Stimulated activated CD4-positive, alpha-beta T cell treated with anti-CD3 and anti-CD28 coated beads, Interleukin-4, amount 100 ng/mL, for 1 hour (primary cell): ENCODE measurements at places on chromosomes 16 and 17.
A peak's percentile ranks its signal among the peaks of the same experiment; 100 is the strongest.

- no peak for DNase-seq
Observed at GRCh38 chr17:30559656-30560055, 82.4 kb downstream of the GOSR1 start.

- DNase-seq = no peak
Observed at GRCh38 chr16:1162701-1163566, 10.0 kb downstream of the CACNA1H start.

- DNase-seq = peak; percentile 92
Observed at GRCh38 chr17:45197555-45198334, 23.9 kb upstream of the FMNL1 start.

DNA sequence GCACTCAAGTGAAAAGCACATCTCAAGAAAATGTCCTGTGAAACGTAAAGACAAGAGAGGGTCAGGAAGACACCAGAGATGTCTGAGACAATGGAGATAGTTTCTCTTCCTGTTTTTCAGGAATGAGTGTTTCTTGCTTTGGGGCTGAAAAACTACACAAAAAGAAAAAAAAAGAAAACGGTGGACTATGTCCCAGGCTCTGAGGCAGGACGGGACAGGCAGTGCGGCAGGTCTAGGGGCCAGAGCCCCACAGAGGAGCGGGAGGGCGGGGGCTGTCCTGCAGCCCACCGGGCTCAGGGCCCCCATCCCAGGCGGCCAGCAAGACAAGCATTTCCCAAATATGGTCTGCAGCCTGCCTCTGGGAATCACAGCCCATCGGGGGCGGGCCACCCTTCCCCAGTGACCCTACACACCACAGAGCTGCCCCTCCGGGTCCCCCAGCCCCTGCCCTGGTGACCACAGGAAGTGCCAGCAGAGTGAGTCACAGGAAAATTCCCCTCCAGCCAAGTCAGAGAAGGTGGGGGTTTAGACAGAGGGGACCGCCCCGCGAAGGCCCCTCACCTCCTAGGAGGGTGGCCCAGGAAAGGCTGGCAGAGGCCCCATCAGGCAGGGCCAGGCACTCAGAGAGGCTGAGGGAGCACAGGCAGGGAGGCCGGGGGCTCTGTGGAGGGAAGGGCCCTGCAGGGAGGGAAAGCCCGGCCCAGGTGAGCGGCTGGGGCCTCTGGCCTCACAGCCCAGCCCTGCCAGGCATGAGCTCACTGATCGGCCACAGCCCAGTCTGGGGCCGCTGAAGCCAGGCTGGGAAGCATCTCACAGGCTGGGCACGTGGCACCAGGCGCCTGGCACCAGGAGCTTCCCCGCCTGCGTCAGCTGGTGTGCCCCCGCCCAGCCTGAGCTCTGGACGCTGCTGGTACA is 6.3 kb downstream of the BCAR1 start:
- DNase-seq = no peak

- DNase-seq = no peak
Observed at GRCh38 chr17:72754513-72754912, 338.0 kb downstream of the SLC39A11 start.

- no peak for DNase-seq
Observed at GRCh38 chr16:47660540-47660939, 199.4 kb downstream of the PHKB start.

GRCh38 chr16:58125781-58126335 is 3.3 kb downstream of the CFAP20 start:
- DNase-seq = no peak

GRCh38 chr17:61402073-61402541 is 2.5 kb downstream of the TBX2 start:
- no peak for DNase-seq

DNA sequence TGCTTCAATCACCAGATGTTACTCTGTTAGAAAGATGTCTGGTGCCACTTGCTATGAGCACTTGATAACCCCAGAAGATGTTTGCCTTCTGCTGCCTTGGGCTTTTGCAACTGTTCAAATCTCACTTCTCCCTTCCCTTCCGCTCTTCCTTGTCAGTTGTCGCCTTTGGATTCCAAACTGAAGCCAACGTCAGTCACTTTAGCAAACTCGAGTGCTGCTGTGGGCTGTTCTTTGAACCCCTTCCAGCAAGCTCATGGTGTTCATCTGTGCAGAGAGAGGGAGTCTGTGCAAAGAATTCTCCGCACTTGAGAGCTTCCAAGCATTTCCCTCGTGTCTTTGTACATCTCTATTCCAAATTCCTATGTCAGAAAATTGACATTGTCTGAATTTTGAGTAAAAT is 879.4 kb downstream of the CDH11 start:
- DNase-seq = no peak

GRCh38 chr16:71792176-71792575 is 16.5 kb downstream of the AP1G1 start:
- no peak for DNase-seq

- no peak for DNase-seq
Observed at GRCh38 chr16:4736546-4736945, 2.2 kb downstream of the DNAAF8 start.

GRCh38 chr17:68603656-68604055 is 2.5 kb upstream of the FAM20A start:
- DNase-seq = no peak

- DNase-seq = no peak
Observed at GRCh38 chr16:83685615-83686165, 122.1 kb upstream of the HSBP1 start.

DNA sequence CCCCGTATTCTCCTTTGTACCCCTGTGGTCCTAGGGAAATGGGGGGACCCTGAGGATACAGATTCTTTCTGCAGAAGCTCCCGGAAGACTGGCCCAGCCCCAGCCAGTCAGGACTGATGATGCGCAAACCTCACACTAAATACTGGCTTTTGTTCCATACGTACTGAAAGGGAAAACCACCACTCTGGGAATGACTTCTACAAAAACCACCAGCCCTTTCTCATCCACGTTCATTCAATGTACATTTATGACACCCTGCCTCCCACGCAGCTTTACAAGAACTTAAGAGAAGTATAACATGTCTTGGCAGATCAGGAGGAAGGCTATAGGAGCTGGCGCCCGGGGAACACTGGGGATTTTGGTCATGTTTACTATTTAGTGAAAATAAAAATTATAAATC is 70.6 kb downstream of the MARCHF10 start:
- DNase-seq = no peak

DNA sequence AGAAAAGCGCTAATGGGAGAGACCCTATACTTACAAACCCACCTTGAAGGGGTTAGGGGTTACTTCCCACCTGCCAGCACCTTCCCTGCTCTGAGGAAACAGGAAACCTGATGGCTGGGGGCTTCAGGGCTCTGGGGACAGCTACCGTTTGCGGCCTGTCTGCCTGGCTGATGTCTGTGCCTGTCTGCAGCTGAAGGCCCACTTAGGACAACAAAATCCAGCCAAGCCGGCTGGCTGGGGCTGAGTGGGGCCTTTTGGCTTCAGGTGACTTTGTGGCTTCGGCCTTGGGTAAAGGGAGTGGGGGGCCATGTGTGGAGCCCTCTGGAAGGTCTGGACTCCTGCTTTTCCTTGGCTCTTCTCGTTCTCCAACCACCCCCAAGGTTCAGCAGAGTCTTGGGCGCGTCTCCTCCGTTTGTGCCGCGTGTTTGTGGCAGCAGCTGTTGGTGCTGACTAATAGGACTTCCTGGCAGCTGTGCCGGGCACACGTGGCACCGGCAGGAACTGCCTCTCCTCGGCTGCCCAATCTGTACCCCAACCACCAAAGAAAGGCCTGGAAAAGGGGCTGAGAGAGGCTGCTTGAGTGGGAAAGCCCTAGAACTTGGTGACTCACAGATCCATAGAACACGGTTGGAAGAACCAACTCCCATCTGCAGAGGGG is 186.7 kb downstream of the MSI2 start:
- DNase-seq = peak; percentile 67

- DNase-seq = peak; percentile 85
Observed at GRCh38 chr17:14302431-14303099, 1.7 kb downstream of the HS3ST3B1 start.

- DNase-seq = no peak
Observed at GRCh38 chr16:12500771-12501170, 302.9 kb downstream of the CPPED1 start.

GRCh38 chr16:49809062-49809461 is 46.9 kb downstream of the ZNF423 start:
- DNase-seq = no peak

GRCh38 chr17:44360826-44361225 is 2.8 kb downstream of the FAM171A2 start:
- no peak for DNase-seq

- peak; percentile 50 for DNase-seq
Observed at GRCh38 chr17:4796552-4796920, 572 bp downstream of the PSMB6 start.

DNA sequence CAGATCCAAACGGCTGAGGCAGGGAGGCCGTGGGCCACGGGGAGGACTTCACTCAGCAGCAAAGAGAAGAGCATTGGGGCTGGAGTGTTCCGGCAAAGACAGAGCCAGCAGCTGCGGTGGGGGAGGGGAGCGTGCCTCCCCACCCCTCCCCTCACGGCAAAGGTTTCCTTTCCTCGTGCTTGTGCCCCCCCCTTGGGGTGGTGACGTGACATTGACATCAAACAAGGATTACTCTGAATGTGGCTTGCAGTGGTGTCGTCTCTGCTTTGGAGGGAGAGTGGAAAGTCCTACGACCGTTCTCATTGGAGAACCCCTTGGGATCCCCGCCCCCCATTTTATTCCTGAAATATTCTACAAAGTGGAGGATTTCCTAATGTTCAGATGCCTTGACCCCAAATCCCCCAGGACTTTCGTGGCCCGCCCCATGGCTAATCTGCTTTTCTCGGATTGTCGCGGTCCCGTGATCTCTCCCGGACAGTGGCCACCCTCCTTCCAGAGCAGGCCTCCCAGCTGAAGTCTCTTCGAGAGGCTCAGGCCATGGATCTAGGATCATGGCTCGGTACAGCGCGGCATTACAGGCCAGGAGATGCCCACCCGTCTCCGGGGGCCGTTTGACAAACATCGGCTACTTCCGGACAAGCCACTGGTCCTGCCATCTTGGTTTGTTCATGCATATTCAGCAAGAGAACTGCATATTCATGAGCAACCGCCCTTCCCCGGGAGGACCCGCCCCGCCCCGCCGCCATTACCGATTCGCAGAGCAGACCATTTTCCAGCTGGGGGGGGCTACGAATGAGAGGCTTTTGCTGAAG is 705 bp upstream of the POLR2A start:
- peak; percentile 88 for DNase-seq

- DNase-seq = no peak
Observed at GRCh38 chr16:65446427-65446826, 324.6 kb upstream of the CDH11 start.

- no peak for DNase-seq
Observed at GRCh38 chr16:72783716-72784318, 264.1 kb downstream of the ZFHX3 start.
